ENCODE measurements at places on chromosomes 1 and 21. TPM values are rescaled to one million over a fixed set of nuclear protein-coding genes. Genes with fewer than 3 reads are reported as not detected.

Gene DCAF6
- 245 TPM for total RNA-seq

Gene B3GALT2
- 64.7 TPM for total RNA-seq

Gene NR5A2
- total RNA-seq = 2.7 TPM

Gene C1QB
- 20.2 TPM for total RNA-seq

- DNase-seq = no peak
Measured at GRCh38 chr1:94731891-94732290, 88.3 kb upstream of the SLC44A3 start.

DNA sequence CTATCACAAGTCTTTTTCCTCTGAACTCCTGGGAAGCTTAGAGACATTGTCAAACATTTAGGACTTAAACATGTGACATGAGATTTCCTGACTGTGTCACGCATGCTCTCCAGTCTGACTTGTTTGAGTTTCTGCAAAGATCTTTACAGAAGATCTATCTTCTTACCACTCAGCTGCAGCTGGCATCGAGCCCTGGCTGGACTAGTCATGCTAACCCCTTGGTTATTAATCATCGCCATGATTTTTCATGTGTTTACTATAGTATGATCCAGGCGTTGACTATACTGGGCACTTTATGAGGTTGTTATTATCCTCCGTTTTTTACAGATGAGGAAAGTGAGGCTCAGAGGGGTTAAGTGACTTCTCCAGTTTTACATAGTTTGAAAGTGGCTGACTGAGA lies 18.1 kb upstream of the IRF2BP2 start:
- no peak for DNase-seq

- DNase-seq = no peak
Measured at GRCh38 chr1:212759683-212760082, 31.9 kb downstream of the NSL1 start.

DNA sequence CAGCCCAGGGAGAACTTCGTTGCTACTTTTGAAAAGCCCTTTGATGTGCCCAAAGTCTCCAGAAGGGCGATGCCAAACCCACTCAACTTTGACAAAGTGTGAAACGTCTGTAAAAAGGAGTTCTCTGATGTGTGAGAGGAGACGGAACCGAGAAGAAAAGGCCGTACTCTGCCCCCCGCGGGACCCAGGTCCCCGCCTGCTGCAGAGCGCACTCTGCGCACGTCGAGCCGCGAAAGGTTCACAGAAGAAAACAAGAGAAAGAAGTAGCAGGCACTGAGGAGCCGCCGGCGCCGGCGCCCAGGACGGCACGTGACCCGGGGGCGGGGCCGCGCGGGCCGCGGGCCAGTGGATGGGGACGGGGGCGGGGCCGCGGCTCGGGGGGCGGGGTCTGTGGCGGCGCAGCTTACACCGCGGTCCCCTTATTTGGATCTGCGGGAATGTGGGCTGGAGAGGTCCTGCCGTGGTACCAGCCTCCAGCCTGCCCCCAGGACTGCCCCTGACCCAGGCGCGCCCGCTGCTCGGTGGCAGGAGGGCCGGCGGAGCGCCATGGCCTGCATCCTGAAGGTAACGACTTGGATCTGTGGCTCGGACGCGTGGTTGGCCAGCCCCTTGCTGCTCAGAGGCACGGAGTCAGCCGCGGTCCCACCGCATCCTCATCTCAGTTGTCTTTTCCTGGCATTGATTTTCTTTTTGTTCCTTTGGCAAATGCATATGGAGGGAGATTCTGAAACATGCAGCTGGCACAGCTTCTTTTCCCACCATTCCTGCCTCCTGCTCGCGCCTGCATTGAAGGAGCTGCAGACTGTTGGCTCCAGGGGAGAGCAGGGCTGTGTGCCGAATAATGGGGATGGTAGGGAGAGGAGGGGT lies at the start of gene ST6GALNAC3:
TSS of gene ST6GALNAC3 (plus strand) at position 426 of the 867 bp plus-strand sequence.
- DNase-seq = peak; percentile 76

GRCh38 chr1:30697571-30698376 lies 25.6 kb downstream of the MATN1 start:
- DNase-seq = no peak
